ENCODE measurements at places on chromosomes 5 and 9.
A peak's percentile ranks its signal among the peaks of the same experiment; 100 is the strongest.

- no peak for DNase-seq
Observed at GRCh38 chr5:136631186-136631585, 265.8 kb upstream of the TRPC7 start.

DNA sequence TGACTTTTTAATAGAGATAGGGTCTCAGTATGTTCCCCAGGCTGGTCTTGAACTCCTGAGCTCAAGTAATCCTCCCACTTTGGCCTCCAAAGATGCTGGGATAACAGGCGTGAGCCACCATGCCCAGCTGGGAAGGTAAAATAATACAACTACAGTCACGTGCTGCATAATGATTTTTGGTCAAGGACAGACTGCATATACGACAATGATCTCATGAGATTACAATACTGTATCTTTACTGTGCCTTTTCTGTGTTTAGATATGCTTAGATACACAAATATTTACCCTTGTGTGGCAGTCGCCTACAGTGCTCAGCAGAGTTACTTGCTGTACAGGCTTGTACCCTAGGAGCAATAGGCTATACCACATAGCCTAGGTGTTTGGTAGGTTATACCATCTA, 14.2 kb upstream of the IRF1 start:
- no peak for DNase-seq

DNA sequence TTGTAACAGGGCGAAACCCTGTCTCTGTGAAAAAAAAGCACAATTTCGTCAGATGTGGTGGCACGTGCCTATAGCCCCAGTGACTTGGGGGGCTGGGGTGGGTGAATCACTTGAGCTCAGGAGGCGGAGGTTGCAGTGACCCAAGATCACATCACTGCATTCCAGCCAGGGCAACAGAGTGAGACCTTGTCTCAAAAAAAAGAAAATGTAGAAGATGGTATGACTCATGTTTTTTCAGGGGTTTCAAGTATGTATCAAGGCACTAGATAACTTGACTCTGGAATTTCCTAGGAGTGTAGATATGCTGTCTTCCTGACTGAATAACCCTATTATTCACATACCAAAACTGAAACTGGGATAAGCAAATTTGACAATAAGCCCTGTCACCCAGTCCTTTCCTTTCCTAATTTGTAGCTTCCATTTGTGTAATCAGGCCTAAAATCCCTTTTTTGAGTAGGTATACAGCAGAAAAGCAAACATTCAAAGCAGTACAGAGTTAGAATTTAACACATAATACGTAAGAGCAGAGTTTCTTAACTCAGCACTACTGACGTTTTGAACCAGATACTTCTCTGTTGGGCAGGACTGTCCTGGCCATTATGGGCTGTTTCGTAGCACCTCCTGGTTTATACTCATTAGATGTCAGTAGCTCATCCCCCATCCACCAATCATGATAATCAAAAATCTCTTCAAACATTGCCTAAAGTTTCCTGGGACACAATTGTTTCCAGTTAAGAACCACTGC, 17.3 kb upstream of the ANKRD18B start:
- peak; percentile 46 for DNase-seq

DNA sequence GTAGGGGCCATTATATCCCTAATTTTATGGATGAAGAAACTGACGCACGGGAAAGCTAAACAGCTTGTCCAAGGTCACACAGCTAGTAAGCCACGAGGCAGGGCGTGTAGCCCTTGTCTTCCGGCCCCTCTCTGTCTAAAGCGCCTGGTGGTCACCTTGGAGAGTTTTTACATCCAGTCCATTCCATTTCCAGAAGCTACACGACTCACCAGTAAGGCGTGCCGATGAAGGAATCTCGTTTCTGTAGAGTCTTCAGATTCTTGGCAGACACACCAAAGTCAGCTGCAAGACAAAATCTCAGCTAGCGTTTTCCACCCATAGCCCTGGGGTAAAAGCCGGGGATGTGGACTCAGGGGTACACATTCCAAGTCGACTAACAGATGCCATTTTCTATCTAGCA, 80.5 kb downstream of the STK10 start:
- no peak for DNase-seq

- DNase-seq: no peak
Observed at GRCh38 chr5:108118813-108119514, 262.9 kb downstream of the FBXL17 start.

DNA sequence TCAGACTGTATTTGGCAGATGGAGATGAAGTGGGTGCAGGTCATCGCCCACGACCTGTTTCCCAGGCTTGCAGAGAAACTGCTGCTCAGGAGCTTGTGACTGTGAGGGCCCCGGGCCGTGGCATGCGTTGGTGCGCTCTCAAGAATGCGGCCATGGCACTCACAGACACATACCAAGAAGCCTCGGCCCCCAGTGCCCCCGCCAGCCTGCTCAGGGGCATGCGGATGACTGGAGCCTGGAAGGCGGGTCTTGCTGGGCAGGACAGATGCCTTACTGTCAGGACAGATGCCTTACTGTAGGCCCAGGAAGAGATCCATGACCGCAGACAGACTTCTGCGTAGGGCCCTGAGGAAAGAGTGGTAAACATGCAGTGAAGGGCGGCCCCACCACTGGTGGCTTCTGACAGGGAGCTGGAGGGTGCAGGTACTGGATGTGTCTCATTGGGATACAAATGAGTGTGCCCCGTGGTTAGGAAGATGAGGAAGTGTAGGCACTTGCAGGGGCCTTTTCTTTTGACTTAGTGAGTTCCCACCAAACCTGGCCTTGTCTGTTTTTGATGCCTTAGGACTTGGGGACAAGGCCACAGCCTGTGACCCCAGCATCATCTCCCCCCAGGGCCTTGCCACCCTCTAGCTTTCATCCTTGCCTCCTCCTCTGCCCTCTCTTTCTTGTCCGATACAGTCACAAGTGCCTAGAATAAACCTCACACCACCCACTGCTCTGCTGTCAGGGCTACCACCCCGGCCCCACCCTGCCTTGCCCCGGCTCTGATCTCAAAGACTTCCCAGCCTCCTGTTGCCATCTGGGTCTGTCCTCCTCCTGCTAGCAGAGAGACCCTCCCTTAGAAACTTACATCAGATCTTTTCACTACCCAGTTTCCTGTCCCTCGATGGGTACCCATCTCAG, 68.8 kb upstream of the ABL1 start:
- DNase-seq: no peak

- no peak for DNase-seq
Observed at GRCh38 chr9:123637945-123638634, 282.1 kb downstream of the CRB2 start.

DNA sequence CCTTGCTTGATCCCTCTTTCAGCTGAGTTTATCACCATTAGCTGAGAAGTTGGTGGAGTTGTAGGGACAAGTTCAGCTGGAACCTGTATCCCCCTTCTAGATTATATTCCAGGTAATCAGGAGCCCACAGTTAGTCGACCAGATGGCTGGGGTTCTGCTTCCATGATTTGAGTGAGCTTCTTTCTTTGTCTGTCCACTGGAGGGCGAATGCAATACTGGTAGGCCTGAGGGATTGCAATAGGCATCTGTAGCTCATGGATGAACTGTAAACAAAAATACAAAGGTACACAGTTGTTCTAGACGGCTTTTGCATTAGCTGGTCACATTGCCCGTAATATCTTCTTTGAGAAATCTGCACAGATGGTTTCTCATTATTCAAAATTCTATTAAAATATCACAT, 88.9 kb downstream of the PCSK5 start:
- no peak for DNase-seq

DNA sequence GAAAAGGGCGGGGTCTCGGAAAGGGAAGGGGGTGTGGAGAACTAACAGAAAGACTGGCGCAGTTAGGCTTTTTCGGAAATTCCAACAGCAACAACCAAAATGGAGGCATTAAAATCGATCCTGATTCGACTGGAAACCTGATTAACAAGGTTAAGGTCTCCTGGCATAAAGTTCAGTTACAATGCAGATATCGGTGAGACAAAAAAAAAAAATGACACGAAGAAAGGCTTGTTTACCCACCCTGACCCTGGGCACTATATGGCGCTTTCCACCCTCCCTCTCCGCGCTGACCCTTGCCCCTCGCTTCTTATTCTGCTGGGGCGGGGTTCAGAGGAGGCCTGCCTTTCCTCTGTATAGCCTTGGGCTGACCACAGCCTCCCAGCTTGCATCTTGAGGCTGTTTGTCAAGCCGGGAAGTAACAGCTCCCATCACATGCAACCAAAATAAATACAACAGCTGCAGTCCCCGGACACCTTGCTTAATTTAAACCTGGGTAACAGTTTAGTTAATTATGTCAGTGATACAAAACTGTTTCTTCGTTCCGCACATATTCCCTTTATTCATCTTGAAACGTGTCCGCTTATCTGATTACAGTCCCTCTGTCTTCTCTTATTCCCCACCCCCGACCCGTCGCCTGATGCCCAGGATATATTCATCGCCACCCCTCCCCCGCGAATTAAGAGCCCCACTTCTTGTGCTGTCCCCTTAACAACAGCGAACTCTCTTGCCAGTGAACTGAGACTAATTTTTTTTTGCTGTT, 795 bp upstream of the PJA2 start:
- DNase-seq: peak; percentile 38

DNA sequence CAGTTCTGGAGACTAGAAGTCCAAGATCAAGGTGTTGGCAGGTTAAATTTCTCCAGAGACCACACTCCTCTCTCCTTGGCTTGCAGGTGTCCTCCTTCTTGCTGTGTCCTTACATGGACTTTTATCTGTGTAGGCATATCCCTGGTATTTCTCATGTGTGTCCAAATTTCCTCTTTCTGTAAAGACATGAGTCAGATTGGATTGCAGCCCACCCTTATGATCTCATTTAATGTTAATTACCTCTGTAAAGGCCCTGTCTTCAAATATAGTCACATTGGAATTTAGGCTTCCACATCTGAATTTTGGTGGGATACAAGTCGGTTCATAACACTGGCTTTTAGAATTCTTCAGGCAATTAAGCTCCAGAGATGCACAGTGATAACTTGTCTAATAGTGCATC, 322.2 kb upstream of the GRIA1 start:
- no peak for DNase-seq

- DNase-seq: no peak
Observed at GRCh38 chr9:115367780-115368525, 250.0 kb upstream of the TNC start.

DNA sequence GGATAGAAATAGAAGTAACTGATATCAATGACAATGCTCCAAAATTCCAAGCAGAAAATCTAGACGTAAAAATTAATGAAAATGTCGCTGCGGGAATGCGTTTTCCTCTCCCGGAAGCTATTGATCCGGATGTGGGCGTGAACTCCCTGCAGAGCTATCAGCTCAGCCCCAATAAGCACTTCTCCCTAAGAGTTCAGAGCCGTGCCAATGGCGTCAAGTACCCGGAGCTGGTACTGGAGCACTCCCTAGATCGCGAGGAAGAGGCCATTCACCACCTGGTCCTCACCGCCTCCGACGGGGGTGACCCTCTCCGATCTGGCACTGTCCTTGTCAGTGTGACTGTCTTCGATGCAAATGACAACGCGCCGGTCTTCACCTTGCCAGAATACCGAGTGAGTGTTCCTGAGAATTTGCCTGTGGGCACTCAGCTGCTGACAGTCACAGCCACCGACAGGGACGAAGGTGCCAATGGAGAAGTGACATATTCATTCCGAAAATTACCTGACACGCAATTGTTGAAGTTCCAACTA, 818 bp downstream of the PCDHGA10 start:
- no peak for DNase-seq

GRCh38 chr9:124263213-124263612, 5.5 kb downstream of the NEK6 start:
- DNase-seq: no peak

DNA sequence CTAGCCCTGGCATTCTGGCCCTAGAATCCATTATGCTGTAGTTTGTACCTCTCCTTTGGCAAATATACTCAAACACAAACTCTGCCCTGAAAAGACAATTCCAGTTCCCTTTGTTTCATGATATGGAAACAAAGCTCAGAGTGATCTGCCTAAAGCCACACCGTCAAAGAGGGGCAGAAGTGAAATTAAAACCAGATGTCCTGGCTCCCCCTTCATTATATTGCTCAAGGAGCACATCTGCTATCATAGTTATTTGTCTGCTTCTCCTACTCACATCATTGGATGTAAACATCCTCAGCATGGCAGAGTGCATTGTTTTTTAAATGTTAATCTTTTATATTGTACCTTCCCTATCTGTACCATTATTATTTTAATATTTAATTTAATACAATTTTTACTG, 266.7 kb upstream of the SMARCA2 start:
- no peak for DNase-seq

- no peak for DNase-seq
Observed at GRCh38 chr5:24816206-24816605, 171.4 kb upstream of the CDH10 start.

DNA sequence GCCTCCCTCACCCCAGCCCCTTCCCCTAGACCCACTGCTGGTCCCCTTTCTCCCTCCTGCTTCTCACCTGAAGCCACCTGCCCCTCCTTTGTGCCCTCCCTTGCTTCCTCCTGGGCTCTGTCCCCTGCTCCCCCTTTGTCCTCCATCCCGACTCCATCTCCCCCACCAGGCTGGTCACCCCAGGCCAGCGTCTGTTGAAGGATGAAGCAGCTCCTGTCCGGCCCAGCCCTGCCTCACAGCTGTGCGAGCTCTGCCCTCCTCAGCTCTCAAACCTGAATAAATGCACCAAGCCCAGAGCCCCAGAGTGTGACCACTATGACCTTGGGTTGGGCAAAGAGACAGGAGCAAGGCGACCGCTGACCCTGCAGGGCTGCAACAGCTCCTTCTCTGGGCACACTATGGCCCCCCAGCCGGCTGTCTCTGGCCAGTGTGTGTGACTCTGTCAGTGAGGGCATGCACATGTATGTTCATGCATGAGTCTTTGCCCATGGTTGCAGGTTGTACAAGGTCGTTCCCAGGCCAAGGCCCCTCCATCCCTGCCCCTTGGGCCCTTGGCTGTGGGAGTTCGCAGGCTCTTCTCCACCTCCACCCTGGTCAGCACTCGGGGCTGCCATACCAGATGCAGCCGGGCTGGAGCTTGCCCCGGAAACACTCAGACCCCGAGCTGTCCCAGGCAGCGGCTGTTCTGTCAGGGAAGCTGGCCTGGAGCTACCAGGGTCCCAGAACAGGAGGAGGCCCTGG, 3.3 kb downstream of the LCN12 start:
- no peak for DNase-seq

DNA sequence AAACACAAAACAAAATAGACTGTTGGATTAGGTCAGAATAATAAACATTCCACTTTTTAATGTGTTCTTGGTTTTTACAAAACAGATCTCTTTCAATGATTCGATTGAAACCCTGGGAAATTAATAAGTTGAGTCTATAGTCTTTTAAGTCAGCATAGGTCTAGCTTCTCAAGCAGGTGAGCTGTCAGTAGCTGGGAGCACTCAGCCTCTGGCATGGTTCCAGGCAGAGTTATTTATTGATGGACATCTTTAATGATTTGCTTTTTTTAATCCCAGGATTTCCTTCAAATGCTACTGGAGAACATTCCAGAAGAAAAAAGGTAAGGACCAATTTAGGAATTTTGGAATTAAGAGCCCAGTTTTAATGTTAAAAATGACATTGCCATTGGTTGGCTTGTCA, 241.0 kb downstream of the AOPEP start:
- no peak for DNase-seq

DNA sequence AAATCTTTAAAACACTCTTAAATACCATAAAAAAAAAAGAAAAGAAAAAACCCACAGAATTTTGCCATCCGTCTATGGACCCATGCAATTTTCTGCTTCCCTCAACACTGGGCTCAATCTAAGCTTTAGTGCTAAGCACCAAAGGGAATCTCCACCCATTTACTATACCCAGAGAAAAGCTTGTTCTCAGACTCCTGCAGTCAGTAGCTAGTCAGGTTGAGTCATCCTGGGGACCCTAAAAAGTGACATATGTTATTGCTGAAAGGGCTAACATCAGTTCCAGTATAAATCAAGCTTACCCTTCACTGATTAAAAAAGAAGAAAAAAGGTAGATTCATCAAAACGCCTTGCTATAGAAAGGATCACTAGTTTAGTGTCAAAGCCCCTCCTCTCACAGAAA, 177.6 kb downstream of the MUSK start:
- DNase-seq: no peak

- DNase-seq: no peak
Observed at GRCh38 chr9:120690372-120690771, 23.9 kb downstream of the MEGF9 start.
